ENCODE measurements at places on chromosomes 13 and 19.
A peak's percentile ranks its signal among the peaks of the same experiment; 100 is the strongest.

DNA sequence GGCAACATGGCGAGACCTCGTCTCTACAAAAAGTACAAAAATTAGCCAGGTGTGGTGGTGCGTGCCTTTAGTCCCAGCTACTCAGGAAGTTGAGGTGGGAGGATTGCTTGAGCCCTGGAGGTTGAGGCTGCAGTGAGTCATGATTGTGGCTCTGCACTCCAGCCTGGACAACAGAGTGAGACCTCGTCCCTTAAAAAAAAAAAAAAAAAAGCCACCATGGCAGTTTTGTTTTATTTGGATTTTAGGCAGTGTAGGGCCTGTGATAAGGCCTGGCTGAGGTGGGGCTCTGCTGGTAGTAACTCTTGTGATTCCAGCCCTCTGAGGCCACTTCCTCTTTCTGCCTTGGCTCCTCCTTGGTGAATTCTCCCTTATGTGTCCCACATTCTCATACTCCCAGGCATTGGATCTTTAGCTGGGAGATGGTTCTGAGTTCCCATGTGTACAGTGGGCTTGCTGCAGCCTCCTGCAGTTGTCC lies 39.2 kb downstream of the GATAD2A start:
- DNase-seq = no peak

DNA sequence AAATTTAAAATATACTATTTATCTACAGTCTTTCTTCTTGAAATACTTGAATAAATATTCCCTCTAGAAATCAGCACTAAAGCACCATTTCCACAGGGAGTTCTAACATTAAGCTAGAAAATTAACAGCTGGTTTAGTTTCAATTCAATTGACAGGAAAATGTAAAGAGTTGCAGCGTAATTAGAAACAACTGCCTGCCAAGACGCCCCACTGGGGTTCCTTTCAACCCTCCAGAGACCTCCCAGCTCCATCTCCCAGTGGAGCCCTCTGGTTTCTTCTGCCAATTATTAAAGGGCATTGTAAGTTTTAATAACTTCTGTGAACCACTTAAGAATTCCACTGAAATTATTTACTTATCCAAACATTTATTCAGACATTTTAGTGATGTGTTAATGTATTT lies 4.2 kb downstream of the GJA3 start:
- DNase-seq = no peak

DNA sequence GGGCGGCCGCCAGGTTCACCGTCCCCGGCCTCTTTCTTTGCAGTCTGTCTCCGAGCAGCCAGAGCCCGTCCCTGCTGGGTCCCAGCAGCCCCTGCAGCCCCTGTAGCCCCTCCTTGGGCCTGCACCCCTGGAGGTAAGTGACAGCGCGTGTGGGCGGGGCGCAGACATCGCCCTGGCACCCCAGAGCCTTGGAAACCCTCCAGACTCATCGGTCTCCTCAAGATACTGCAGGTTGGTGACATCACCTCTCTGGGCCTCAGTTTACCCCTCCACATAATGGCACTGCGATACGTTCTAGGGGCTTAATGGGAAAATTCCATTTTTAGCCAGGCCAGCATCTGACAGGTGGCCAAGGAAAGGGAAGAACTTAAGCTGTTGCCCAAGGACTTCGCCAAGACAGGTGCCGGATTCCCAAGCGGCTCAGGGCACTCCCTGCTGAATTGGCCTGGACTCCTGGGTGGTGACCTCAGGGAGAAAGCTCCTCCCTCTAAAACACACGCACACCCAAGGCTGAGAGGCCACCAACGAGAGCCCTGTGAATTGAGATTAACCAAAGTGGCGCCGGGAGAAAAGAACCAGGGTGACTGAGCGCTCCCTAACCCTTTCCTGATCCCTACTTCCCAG lies 13.1 kb downstream of the MAST3 start:
- no peak for DNase-seq

DNA sequence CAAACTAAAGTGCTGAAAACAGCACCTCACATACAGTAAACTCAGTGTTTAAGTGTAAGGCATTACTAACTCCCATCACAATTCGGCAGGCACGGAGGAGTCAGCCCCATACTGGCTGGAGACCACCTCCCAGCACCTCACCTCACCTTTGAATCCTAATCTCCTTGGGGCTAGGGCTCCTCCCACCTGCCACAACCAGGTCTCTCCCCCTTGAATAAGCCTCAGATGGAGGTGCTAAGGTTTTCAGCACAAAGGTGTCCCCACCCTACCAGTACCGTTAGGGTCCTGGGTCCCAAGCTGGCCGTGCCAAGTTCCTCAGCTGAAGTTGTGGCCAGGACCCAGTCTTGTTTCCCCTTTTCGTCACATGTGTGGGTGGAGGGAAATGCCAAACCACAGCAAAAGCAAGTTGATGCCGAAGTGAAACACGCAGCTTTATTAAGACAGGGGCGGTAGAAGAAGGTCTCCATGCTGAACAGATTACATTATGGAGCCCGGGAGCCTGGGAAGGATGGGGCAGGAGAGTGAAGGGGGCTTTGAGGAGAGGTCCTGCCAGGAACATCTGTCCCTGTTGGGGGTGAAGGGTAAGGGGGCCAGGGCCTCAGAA lies at the start of gene IGFLR1:
Gene IGFLR1 (minus strand): TSS at position 332 of the 604 bp plus-strand sequence. CDS start 1,272 bp downstream, outside the sequence.
- peak; percentile 41 for DNase-seq

DNA sequence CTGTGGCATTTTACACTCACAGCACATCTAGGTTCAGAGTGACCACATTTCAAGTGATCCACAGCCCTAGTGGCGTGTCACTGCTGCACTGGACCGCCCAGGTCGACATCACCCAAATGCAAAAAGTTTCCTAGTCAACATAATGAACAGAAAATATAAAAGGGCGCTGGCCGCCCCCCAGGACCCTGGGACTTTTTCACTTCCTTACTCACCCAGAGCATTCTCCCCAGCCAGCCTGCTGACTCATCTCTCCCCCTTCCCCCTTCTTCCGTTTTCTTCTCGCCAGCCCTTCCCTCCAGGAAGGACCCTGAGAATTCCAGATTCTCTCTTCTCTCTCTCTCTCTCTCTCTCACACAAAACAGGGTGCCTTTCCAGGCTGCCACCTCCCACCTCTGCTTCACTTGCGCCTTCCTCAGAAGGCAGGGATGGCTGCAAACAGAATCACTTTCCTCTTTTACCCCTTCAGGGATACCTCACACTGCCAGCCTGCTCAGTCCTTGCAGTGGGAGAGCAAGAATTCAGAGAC lies 21.0 kb upstream of the GRWD1 start:
- DNase-seq = no peak

GRCh38 chr13:77480066-77480465 lies 55.4 kb upstream of the SCEL start:
- no peak for DNase-seq

GRCh38 chr13:30406779-30407416 lies 15.4 kb upstream of the UBE2L5 start:
- no peak for DNase-seq

DNA sequence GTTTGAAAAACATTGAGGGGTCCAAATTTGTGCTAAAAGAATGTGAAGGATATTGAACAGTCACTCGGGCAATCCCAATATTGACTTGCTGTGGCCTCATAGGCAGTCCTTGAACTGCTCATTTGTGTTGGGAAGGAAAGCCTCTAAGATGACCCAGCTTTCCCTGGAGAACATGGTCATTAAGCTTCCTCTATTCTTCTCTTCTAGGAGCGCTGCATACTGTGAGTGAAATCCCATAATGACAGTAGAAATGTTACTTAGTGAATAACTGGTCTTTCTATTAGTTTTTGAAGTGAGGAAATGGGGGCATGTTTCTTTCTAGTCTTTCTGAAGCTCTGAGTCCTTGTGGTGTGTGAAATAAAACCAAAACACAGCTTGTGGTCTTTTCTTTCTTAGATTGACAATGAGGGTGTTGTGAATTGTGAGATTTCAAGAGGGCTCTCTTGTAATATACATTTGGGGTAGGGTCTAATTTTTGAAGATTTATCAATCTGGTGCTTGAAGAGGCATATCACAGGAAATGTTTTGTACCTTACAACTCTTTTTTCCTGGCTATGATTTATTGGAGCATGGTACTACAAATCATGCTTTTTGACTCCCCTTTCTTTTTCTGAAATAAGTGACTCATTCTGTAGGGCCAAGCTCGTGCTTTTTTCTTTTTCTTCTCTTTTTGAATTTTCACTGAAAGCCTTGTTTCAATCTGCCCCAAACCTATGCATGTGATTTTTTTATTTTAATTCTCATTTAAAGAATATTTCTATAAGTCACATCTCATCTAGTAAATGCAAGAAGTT lies 250.8 kb downstream of the OXGR1 start:
- DNase-seq = no peak

DNA sequence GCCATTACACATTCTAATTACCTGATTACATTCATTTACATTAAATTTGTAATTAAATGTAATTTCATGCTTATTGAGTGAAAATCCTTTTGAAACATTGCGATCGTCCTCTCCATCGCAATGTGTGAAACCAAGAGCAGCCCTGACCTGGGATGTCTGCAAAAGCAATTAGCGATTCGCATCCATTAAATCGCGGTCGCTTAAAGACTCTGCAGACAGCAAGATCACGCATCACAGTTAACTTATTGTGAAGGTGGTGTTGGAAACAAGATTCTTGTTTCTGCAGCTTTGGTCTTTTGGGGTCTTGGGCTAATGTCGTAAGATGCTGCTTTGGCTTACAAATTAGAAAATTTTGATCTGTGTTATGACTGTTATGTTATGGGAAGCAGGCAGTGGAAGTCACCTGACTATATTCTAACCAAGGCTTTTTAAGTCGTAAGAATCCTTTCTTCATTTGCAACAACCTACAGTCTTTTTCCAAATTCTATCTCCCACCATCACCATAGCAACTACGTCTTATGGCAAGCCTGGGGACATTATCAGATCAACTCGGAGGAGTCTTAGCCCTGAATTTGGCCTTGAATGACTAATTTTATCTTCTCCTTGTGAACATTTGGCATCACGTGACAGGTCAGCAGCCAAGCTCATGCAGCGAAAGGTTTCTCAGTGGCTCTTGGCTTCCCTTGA lies 142.8 kb upstream of the SOX1 start:
- no peak for DNase-seq

DNA sequence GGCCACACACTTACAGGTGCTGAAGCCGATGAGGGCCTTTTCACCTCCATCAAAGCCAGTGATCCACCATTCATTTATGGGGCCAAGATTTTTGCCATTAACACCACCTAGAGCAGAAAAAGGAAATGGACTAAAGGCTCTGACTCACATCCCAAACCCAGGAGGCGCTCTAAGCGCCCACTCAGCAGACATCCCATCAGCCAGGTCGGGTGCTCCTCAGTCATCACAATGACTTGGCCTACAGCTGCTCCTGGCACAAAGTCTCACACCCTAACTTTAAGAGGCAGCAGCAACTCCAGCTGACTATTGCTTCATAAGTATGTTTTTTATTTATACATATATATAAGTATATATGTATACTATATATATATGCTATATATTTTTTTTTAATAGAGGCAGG lies 36.1 kb upstream of the EIF3G start:
- no peak for DNase-seq

DNA sequence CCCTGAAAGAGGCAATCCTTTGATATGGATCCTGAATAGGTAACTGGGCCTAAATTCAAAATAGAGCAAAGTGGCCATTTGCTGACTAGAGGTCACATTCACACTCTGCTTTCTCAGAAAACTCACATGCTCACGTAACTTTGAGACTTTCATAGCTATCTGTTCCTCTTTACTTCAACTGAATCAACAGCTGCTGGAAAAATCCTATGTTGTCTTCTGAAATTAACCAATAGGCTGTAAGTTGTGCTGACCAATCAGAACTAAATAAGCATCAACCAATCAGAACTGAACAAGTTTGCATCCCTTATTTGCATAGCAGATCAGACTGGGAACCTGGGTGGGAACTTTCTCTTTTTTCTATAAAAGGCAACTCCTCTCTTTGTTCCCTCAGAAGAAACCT lies 24.0 kb upstream of the TBC1D4 start:
- no peak for DNase-seq

- DNase-seq = no peak
Observed at GRCh38 chr19:40178756-40179155, 12.5 kb upstream of the MAP3K10 start.

DNA sequence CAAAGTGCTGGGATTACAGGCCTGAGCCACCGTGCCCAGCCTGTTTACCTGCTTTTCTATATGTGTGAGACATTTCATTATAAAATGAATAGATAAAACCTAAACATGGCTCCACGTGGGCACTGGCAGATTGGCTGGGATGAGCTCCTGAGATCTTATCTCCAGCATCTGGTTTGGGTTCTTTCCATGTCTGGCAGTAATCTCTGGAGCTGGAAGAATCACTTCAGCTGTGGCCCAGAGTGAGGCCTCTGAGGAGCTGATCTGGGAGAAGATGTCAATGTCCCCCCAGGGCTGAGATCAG lies 5.5 kb upstream of the SULT2A1 start:
- DNase-seq = no peak

DNA sequence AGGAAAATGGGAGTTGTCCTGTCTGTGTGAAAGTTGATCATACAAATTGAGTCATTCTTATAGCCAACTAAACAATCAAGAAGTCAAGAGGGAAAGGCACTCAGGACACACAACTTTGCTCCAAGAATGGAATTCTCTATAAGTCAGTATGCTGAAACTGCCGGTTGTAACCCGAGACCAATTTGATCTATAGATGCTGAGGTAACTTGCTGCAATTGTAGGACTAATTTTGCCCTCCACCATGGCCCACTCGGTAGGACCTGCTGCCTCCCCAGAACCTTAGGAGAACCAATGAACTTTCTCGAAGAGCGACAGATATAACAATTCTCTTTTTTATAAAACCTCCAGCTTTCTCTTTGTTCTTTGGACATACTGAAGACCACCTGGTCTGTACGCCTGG lies 157.0 kb downstream of the RNF17 start:
- no peak for DNase-seq

DNA sequence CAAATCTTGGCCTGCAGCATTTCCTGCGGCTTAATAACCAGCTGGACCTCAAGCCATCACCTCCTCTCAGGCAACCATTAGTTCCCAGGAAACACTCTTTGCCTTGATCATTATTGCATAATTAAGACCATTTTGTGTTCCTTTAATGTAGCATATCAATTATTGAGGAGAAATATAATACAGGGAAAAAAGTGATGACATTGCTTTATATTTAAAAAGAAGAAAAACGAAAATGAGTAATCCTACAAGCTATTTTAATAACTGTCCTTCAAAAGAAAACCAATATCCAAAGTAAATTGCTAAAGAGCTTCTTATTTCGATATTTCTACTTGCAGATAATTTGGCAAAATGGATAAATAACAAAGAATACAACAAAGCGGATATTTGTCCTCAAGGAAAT lies 1084.7 kb downstream of the EFNB2 start:
- DNase-seq = no peak
